ENCODE measurements at places on chromosomes 2 and 18.

DNA sequence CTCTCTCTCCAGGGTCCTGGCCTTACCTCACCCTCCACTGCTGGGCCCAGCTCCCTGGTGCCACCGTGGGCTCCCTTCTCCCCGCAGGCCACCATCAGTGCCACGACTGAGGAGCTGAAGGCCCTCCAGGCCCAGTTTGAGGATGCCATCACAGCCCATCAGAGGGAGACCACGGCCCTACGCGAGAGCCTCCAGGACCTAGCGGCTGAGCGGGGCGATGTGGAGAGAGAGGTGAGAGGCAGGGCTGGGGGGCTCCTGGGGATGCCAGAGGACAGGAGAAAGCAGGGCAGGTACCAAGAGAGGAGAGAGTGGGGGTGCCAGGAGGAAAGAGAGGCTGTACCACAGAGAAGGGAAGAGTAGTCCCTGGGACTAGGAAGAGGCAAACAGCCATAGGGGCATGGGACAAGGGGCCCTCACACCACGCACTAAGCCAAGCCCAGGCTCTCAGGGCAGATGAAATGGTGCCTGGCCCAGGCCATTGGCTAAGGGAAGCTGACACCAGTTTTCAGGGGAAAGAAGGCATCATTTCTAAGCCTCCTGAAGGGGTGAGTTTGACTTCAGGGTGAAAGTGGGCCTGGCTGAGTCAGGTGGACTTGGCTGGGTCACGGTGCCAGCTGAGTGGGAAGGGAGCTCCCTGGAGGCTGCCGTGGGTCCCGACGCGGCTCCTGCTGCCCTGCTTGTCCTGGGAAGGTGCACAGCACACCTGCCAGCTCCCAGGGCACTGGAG lies 39.0 kb upstream of the SNED1 start:
- DNase-seq: no peak

DNA sequence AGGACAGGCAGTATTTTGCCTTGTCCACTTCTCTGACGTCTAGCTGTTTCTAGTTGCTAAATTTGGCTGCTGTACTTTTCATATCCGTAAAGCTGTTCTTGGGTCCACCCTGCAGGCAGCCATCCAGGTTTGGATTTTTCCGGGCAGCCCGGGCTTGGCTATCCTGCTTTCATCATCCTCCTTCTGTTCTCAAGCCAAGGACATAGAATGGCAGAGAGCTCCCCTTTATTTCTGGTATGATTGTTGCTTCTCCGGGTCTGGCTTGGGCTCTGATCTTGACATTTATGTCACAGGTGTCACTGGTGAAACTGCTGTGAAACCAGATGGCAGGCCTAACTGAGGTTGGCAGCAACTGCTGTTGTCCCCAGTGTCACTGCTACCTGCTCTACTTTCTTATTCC lies 35.5 kb downstream of the SCN2A start:
- DNase-seq: no peak

DNA sequence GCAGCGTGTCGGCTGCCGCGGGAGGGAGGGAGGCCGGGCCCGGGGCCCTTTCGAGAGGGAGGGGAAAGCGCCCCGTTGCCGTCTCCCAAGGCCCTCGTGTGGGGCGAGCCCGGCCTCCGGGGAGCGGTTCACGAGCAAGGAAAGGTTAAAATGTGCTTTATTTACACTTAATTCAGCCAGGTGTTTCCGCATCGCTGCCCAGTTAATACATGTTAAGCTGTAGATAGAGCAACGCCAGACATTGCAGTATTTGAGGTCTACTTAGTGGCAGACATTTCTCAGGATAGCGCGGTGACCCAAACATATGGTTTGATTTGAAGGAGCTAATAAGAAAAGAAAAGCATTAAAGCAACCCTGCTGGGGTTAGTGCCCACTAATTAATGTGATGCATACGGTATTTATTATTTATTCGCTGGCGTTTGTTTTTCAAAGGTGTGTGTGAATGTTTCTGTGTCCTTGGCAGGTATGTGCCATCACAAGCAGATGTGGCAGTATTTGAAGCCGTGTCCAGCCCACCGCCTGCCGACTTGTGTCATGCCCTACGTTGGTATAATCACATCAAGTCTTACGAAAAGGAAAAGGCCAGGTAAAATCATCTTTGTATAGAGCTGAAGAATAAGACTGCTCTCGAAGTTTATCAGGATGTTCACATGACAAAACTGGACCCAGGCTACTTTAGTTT lies 571 bp downstream of the EEF1B2 start:
- DNase-seq: peak; percentile 66

- no peak for DNase-seq
These were observed 157.0 kb downstream of the ERBB4 start for GRCh38 chr2:212381428-212382102.

DNA sequence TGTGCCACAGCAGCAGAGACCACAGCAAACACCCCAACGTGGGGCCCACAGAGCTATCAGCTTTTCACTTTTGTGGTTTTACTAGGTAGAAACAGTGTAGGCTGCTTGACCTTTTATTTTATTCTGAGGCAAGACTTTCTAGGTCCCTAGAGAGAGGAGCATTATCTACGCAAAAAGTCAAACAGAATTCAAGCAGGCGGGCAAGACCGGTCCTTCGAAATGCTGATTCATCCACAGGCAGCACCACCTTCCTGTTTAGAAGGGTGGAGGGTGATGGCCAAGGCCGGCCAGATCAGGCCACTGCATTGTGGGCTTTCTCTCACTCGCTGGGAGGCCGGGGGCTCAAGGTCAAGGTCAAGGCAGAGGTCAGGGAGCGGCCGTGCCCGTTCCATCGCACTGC lies 573.0 kb downstream of the GALR1 start:
- no peak for DNase-seq

- DNase-seq: no peak
These were observed 212.3 kb downstream of the MGAT5 start for GRCh38 chr2:134466141-134466540.

- no peak for DNase-seq
These were observed 460 bp upstream of the SEMA4F start for GRCh38 chr2:74653589-74653984.

- peak; percentile 57 for DNase-seq
These were observed 864 bp downstream of the LBH start for GRCh38 chr2:30231996-30232800.

DNA sequence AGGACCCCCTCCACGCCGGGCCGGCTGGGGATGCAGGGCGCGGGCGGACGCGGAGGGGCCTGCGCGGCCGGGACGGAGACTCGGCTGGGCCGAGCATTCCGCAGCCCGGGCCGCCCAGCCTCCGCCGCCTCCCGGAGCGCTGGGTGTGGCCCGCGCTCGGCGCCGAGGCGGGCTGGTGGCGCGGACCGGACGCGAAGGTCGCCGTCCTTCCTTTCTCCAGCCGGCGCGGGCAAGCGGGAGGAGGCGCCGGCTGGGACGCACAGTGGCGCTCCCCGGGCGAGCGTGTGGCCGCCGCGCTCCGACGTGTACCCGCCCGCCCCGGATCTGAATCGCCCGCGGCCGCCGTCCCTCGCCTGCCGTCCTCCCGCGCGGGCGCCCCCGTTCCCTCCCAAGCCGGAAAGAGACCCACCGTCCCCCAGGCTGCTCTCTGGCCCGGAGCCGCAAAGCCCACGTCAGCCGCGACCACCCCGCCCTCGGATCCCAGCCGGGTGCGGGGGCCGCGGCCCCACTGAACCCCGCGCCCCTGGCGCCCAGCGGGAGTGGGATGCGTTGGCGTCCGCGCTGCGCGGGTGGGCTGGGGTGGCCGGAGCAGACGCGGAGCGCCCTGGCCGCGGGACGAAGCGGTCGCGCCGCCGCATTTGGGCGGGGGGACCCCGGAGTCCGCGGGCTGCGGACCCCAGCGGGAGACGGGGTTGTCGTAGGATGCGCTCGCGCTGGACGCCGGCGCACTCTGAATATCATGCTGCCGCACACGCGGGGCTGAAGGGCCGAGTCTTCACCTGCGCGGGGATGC lies 634 bp downstream of the SPATS2L start:
- peak; percentile 23 for DNase-seq

GRCh38 chr2:120231974-120232635 lies 8.9 kb upstream of the TMEM185B start:
- peak; percentile 44 for DNase-seq

DNA sequence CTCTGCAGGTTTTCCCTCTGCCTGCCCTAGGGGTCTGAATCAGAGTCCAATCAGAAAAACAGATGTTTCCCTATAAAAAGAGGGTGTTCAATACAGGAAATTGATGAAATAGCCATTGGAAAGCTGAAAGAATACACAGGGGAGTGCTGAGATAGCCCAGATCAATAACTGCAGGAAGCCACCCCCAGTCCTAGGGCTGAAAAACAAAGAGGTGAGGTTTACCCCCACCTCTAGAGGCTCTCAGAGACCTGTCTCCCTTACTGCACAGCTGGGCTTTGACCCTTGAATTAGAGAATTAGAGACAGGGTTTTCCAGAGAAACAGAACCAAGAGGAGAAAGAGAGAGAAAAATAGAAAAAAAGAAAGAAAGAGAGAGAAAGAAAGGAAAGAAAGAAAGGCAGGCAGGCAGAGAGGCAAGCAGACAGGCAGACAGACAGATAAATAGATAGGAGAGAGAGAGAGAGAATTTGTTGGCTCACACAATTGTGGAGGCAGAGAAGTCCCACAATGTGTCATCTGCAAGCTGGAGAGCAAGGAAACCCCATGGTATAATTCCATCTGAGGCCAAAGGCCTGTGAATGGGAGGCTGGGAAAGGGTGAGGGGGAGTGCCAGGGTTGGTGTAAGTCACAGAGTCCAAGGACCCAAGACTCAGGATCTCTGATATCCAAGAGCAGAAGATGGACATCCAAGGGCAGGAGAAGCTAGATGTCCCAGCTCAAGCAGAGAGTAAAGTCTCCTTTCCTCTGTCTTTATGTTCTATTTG lies 18.9 kb upstream of the ME2 start:
- no peak for DNase-seq

GRCh38 chr2:230347659-230348305 lies 20.8 kb downstream of the SP140L start:
- no peak for DNase-seq

DNA sequence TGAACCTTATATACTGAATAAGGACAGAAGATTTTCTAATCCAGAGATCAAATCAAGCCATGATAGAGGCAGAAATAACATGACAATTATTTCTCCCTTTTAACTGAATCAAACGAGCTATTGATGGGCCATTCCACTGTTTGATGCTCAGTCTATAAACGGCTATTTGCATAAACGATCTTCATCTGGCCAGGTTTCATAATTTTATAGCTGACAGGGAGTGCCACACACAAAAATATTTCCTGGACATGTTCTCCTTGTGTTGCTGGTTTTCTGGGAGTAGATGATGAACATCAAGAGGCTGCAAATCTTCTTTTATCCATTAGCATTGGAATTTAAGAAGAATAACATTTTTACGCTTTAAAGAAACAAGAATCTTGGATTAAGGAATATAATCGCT lies 63.1 kb downstream of the ACVR1C start:
- no peak for DNase-seq

DNA sequence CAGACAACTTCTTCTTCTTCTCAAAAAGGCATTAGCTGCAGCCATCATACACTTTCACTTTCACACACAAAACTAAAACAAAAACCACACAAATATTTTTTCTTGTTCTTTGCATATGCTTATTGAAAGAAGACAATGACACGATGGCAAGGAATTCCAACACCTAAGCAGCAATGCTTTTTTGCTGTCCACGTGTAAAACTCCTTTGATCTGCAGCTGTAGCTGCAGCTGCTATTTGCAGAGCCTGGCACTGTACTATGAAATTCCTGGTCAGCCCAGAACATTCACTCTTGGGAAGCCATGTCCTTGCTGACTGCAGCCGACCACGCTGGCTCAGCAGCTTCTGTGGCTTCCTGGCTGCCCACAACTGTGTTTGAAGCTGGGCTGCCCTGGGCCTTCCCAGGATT lies 316.2 kb downstream of the CDH2 start:
- DNase-seq: no peak

DNA sequence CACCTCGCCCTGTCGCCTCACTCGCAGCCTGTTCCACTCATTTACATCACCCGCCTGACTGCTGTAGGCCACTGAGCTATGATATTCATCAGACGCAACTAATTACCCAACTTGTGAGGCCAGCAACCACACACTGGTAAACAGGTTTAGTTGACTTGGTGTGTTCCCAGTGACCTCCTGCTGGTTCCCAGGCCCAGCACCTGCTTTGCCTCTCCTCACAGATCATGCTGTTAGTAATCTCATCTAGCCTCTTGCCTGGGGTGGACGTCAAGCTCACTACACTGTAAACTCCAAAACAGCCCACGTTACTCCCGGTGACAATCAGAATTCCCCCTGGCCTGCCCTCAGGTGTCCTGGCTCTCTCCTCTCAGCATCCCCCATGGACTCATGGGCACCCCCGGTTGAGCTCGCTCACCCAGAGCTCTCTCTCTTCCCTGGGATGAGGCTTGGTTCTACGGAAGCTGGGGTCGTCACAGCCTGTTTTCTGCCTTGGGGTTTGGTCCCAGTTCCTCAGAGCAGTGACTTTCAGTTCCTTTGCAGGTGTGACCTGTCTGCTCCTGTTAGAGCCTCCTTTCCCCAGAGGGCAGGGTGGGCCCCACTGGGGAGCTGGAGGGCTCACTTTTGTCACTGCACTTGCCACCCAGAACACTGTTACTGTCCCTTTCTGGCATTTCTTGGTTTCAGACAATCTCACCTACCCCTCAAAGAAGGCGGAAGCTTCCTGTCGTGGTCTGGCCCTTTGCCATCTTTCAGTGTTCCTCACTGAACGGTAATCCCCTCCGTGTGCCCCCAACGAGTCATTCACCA lies 40.3 kb downstream of the INPP5D start:
- peak; percentile 26 for DNase-seq

- no peak for DNase-seq
These were observed 28.0 kb downstream of the RFX8 start for GRCh38 chr2:101446869-101447268.

- no peak for DNase-seq
These were observed 15.6 kb downstream of the TRABD2A start for GRCh38 chr2:84865181-84865783.

DNA sequence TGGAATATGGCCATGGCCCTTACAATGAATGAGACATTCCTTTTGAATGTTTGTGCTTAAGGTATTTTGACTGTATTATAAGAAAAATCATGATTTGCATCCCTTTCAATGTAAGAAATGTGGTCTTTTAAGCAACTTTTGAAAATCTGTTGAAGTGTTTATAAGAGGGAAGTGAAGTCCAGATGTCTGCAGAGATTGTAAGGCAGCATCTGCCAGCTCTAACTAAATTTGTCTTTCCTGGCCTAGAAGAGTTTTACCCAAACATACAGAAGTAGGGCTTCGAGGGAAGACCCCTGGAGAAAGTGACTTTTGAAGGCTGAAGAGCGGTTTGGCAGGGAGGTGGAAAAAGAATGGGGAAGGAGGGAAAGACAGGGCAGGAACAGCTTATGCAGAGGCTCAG lies 12.2 kb downstream of the EML6 start:
- no peak for DNase-seq

GRCh38 chr2:2798337-2798736 lies 467.3 kb upstream of the MYT1L start:
- DNase-seq: no peak

- no peak for DNase-seq
These were observed 109.3 kb downstream of the CHST9 start for GRCh38 chr18:27075828-27076227.

- DNase-seq: no peak
These were observed 731.3 kb upstream of the SLC39A10 start for GRCh38 chr2:194925742-194926141.

- DNase-seq: no peak
These were observed 78.4 kb upstream of the ZNF516 start for GRCh38 chr18:76573325-76574025.

- DNase-seq: no peak
These were observed 61.2 kb upstream of the CUL3 start for GRCh38 chr2:224646242-224646846.

- no peak for DNase-seq
These were observed 265.2 kb downstream of the CCDC85A start for GRCh38 chr2:56449002-56449431.

All from stimulated activated CD4-positive, alpha-beta T cell treated with anti-CD3 and anti-CD28 coated beads, Interleukin-12 subunit alpha, Interleukin-12 subunit beta, amount 100 ng/mL, for 4 hours (primary cell).